Activated T-helper 1 cell treated with anti-CD3 and anti-CD28 coated beads, Interleukin-2, amount 50 U/mL, for 16 hours (primary cell): ENCODE measurements at places on chromosomes 12 and 14.
A peak's percentile ranks its signal among the peaks of the same experiment; 100 is the strongest.

GRCh38 chr14:74518221-74518620, 24.7 kb downstream of the ISCA2 start:
- no peak for DNase-seq

DNA sequence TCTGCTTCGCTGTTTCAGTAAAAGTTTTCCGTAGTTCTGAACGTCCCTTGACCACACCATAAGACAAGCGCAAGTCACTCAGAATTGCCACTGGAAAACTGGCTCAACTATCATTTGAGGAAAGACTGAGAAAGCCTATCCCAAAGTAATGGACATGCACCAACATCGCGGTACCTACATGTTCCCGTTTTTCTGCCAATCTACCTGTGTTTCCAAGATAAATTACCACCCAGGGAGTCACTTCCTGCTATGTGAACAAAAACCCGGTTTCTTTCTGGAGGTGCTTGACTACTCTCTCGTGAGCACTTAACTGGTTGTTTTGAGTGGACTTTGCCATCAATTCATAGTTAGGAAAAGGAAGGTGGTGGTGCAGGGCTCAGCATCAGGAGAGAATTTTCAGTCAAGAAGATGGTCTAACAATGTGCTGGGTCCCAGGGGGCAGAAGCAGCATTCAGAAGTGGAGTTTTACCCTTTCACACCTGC, 1.4 kb downstream of the EGLN3 start:
- no peak for DNase-seq

GRCh38 chr12:14845350-14845750, 2.0 kb upstream of the ART4 start:
- DNase-seq, result no peak

GRCh38 chr14:39739796-39740195, 307.6 kb upstream of the FBXO33 start:
- no peak for DNase-seq

DNA sequence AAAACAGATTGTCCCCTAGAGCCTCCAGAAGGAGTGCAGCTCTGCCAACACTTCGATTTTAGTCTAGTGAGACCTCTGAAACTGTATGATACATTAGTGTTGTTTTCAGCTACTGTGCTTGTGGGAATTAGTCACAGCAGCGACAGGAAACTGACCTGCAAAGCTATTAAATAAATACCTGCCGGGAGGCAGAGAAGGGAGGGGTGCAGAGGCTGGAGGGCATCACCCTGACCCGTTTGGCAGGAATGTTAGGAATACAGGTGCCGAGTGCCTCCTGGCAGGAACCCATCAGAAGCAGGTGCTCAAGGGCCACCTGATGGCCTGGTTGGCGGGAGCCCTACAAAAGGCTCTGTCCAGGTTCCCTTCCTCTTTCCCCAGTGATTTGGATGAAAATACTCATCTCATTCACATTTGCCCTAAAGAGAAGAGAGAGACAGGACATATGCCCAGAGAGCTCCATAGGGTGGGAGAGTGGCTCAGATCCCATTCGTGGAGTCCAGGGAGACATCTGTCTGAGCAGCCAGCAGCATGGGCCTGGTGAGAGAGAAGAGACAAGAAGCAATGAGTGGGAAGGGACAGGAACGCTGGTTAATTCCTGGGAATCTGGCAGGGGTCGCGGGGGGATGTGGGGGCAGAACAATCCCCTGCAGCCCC, 44.6 kb downstream of the C14orf132 start:
- no peak for DNase-seq

DNA sequence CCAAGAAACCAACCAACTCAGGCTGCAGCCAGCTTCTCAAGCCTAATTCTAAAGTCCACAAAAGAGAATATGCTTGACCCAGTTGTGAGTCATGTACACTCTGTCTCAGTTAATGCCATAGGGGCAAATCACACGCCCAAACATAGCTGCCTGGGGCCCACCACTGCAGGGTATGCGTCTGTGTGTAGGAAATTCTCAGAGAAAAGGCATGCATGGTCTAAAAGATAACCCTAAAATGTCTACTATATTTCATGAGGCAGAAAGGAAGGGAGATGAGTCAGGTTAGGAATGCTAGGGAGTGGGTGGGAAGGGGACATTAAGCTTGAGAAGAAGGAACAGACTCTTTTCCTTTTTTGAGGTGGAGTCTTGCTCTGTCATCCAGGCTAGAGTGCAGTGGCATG, 22.3 kb upstream of the SPTLC2 start:
- no peak for DNase-seq

DNA sequence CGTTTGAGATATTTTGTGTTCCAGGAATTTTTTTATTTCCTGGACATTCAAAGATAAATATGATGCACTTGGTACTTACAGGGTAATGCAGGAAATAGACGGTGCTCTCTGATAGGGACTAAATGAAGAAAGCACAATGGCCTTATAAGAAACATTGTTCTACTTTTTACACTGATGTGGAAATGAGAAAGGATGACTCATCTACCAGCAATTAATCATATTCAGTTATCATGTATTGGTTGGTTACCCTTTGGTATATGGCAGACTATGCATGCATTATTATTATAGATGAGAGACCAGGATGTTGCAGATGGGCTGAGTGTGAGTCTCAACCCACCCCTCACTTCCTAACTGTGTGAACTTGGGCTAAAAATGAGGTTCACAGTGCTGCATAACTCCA, 222.2 kb downstream of the FLRT2 start:
- no peak for DNase-seq

GRCh38 chr12:121284551-121285390, 11.7 kb downstream of the CAMKK2 start:
- DNase-seq, result no peak

- DNase-seq, result no peak
These were observed 59.4 kb downstream of the SDR9C7 start for GRCh38 chr12:56874821-56875220.

DNA sequence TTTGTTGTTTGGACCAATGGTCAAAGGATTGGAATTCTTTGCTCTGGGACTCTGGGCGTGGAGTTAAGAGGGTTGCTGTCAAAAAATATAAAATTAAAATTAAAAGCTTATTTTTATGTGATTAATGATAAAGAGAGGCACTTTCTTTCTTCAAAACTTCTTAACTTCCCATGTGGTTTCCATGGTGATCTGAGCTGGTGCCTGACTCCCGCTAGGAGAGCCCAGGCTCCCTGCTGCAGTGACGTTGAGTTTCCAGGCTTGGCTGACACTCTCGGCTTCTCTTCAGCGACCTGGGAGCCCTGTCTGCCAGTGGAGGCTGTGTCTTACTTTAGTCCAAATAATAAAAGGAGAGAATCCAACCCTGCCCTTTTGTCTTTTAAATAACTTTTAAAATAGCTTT, 84.4 kb downstream of the GALC start:
- no peak for DNase-seq

GRCh38 chr12:101925361-101925760, 48.0 kb downstream of the DRAM1 start:
- DNase-seq, result no peak

- no peak for DNase-seq
These were observed 112.7 kb downstream of the NT5DC3 start for GRCh38 chr12:103728323-103728722.

DNA sequence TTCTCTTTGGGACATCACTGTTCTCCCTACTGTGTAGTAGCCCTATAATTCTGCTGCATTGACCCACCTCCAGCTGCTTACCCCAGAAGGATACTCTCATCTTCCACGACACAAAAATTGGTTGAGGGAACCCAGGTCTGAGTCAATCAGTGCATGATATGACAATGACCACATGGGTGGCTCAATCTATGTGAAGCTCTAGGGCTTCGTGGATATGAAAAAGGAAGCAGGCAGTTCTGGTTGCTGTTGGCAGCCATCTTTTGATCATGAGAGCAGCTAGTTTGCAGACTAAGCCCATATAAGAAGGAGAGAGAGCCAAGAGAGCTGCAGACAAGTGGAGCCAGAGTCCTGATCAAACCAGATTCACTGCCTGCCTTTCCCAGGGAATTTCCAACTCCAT, 57.9 kb downstream of the AVPR1A start:
- DNase-seq, result no peak

GRCh38 chr14:76386944-76387782, 11.2 kb downstream of the ESRRB start:
- peak; percentile 35 for DNase-seq

DNA sequence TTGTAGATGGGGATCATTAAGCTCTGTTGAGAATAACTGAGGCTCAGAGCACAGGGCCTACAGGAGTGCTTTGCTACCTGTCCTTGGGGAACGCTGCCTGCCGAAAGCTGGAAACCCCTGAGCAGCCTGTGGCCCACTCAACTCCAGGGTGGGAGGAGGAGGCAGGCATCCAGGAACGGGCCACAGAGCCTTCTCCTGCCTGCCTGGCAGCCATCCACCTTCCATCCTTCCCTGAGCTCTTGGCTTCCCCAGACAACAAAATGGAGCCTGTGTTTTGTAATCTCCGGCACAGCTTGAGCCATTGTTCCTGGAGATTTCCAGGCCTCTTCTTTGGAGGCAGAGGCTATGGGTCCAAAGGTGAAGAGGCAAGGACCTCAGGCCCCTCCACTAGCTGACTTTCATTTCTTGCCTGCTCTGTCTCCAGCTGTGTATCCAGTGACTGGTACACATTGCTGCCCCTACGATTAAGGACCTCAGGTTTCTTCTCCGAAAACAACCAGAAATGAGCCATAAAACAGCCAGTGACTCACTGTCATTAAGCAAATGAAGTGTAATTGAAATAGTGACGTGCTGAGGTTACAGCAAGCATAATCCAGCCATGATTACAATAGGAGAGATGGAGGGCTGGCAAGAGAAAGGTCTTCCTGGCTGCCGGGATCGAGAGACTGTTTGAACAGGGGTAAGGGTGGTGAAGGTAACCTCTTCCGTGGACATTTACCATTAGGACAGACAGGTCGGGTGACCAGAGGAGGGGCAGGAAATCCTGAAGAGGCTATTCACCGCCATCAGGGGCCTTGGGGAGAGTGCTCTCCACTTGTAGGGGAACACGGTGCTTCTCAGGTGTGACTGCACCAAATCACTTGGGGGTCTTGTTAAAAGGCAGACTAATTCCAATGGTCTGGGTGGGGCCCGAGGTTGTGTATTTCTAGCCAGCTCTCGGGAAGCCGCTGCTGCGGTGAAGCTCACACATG, 56.3 kb upstream of the KCNA5 start:
- no peak for DNase-seq

DNA sequence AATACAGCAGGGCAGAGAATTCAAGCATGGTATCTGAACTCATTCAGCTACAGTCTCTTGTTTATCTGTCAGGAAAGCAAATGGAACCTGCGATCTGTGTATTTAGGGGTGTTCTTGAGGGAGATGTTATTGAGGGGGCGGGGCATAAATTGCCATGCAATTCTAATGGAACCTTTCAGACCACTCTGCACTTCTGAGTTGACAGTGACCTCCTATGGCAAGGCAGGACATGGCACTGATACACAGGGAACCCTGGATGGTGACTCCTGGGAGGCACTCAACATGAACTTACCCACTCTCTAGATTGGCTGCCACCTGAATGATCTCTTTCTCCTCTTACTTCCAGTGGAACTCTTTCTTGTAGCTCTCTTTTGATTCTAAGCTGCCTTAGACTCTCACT, 787.3 kb downstream of the VRK1 start:
- no peak for DNase-seq

GRCh38 chr12:66636771-66637170, 42.1 kb downstream of the GRIP1 start:
- no peak for DNase-seq
